ENCODE measurements at places on chromosomes 3 and 15. TPM values are rescaled to one million over a fixed set of nuclear protein-coding genes. Genes with fewer than 3 reads are reported as not detected.

The PLCB2 gene
- 1.7 TPM for total RNA-seq

The GPR62 gene
- total RNA-seq: not detected

- H3K27me3 ChIP-seq: no peaks in the 10 kb centered on the region
- peaks cover 25% of the 10 kb centered on the region for H3K4me1 ChIP-seq
- no peaks in the 10 kb centered on the region for H3K36me3 ChIP-seq
- H3K4me3 ChIP-seq: no peak overlapping the region
Observed at GRCh38 chr15:70765504-70766281, 2.3 kb upstream of the UACA start.

The ZNF502 gene
- total RNA-seq: 1.9 TPM

DNA sequence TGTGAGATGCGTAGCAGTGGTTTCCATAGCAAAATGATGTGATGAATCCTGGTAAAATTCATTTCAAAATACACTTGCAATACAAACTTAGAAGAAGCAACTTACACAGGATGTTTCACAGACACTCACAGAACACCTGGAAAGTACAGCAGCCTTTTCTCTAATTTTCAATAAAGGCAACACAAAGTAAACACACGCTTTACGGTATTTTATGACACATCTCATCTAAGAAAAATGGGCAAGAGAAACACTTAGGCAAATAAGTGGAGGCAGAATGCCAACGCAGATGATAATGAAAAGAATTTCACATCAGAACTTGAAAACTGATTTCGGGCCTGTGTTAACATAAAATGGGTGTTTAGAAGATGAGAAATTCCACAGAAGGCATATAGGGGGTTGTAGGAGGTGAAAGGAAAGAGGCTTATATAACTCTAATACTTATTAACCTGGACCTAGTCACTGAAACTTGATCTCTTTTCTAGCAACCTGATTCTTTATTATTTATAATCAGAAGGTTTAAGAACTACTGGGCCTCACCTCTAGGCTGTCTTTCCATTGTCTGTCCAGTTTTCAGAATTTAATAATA, 25.6 kb upstream of the MAP3K13 start:
- H3K4me3 ChIP-seq: no peak overlapping the region
- no peaks in the 10 kb centered on the region for H3K4me1 ChIP-seq
- no peaks in the 10 kb centered on the region for H3K36me3 ChIP-seq
- no peak for DNase-seq
- H3K27me3 ChIP-seq: no peaks in the 10 kb centered on the region
- no peak overlapping the region for H3K27ac ChIP-seq

The CEP152 gene
- 4.2 TPM for total RNA-seq

DNA sequence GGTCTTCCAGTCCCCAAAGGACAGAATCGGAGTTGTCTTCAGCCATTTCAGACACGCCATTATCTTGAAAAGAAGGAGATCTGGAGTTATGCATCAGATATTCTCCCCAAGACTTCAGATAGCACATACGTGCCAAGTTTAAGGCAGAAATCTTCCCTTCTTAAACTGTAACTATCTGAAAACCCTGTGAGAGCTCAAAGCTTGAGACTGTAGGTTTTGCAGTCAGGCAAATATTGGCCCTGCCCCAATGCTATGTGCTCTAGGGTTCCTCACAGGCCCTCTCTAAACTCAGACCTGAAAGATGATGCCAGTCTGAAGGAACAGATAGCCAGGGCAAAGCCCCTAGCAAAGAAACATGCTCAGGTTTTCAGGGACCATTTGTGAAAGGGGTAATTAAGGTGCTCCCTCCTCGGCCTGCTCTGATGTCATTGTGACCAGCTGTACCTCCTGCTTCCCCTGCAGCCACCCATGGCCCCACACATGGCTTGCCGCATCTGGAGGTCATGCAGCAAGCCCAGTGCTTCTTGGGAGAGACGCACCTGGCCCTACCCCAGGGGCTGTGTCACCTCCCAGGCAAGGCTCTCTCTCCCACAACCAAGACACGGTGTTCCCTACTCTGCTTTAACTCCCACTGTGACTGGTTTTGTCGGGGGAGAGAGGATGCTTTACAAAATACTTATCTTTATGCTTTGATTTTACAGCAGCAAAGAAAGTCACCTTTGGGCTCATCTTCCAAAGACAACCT, 53.4 kb upstream of the POMGNT2 start:
- no peaks in the 10 kb centered on the region for H3K4me1 ChIP-seq
- no peak overlapping the region for H3K27ac ChIP-seq
- H3K4me3 ChIP-seq: no peak overlapping the region
- no peaks in the 10 kb centered on the region for H3K36me3 ChIP-seq

All from astrocyte (in vitro differentiated cells and primary cell).